SW480 (cell line): ENCODE measurements at places on chromosomes 1 and 21.

DNA sequence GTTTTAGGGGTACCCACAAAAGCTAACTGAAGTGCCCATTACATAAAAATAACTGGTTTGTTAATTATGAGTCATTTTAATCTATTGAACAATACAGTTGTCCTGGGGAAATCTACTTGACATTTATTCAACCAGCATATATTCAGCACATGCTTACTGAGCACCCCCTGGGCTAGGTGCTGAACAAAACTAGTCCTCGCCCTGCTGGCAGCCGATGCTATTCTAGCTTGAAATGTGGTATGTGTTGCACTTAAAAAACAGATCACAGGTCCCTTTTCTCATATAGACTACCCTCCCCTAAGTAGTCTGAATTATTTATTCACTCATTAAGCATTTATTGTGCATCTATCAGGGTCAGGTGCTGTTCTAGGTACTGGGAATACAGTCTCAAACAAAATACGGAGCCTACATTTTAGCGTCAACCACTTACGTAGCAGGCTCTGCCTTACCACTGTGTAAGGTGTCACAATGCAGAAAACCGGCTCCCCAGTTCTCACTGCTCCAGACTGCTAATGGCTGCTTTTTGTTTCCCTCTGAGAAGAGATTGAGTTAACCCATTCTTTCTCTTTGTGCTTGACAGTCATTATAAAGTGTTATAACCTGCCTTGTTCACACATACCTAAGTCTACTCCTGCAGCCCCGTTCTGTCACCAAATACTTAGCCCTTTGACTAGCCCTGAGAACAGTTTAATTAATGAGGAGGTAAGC, 57.1 kb downstream of the ADCY10 start:
- DNase-seq = no peak

DNA sequence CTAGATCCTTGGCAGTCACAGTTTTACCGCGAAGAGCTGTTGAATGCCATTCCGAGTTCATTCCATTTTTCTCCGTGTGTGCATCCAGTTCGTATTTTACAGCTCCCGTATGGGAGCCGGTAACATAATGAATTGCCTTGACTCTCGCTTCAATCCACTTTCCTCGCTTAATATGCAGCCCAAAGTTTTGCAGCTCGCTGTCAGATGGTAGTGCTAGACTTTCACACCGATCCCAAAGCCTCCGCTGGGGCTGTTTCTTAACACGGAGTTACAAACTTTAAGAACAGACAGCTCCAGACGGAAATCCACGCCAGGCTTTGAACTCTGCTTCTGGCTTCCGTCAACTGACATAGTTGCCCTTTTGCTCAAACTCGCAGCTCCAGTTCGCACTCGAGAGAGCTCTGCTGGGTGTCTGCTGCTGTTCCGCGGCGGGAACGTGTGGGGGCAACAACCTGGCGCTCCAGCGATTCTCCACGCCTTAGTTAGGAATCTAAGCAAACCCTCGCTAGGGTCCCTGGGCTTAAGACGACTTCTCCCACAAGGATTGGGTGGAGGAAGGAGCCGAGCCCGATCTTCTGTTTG, 3.5 kb upstream of the ARID1A start:
- peak; percentile 94 for DNase-seq

- DNase-seq = no peak
Measured at GRCh38 chr1:228073857-228074545, 8.5 kb upstream of the ARF1 start.

DNA sequence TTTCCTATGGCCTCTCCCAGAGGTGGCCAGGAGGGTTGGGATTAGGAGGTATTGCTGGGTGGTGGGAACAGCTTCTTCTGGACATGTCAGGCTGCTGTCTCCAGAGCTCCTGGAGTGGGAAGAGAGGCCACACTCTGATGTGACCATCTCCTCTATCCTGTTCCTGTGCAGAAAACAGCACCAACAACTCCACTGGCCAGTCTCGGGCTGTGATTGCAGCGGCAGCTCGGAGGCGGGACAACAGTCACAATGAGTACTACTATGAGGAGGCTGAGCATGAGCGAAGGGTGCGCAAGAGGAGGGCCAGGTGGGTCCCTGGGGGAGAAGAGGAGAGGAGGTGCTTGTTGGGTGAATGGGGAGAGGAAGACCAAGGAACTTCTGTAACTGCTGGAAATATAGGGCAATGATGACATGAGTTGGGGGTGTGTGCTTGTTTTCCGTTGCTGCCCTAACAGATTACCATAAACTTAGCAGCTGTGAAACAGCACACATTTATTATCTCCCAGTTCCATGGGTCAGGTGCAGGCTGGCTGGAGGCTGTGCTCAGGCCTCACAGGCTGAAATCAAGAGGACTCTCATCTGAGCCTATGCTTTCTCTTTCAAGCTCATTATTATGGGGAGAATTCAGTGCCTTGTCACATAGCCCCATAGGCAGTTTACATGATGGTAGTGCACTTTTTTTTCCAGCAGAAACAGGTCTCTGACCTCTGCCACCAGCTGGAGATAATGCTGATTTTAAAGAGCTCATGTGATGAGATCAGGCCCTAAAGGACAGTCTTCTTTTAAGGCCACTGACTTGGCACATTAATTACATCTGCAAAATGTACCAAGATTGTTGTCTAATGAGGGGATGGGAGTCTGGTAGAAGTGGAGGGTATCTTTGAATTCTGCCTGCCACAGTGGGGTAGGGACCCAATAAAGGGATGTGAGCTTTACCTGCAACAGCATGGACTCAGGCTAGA, 20.8 kb downstream of the VANGL2 start:
- no peak for DNase-seq

DNA sequence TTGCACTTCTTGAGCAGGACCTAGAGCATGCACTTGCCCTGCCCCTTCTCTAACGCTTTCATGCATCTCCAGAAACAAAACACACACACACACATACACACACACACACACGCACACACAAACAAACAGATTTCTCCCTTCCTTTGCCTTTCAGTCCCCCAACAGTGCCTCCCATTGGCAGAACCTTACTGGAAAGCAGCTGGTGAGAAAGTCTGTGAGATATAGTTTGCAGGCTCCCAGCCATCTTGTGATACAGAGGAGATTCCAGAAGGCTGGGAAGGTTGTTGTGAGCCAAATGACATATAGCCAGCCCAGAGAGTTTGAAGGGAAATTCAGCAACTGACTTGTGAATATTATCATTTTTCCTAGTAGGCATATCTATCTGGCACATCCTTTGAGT, 35.9 kb upstream of the ZRANB2 start:
- no peak for DNase-seq
